Urinary bladder (tissue), 4 donors: ENCODE measurements at places on chromosomes 1 and 21. TPM values are rescaled to one million over a fixed set of nuclear protein-coding genes. Genes with fewer than 3 reads are reported as not detected.

The BCAN gene
- 0.48 TPM for total RNA-seq

The CLDN19 gene
- 0.69 TPM for total RNA-seq

The RIPK4 gene
- 8.8 TPM for total RNA-seq

The AUNIP gene
- 1.4 TPM for total RNA-seq

The ZBTB8A gene
- 30.1 TPM for total RNA-seq

The CDK18 gene
- total RNA-seq, result 3.5 TPM

The HORMAD1 gene
- 0.26 TPM for total RNA-seq

The SLC26A9 gene
- not detected for total RNA-seq

The ZBTB18 gene
- 18.2 TPM for total RNA-seq

The ASAP3 gene
- 44.3 TPM for total RNA-seq

The MYOG gene
- 12.7 TPM for total RNA-seq

The FOXD3 gene
- 2.9 TPM for total RNA-seq

The OR2T29 gene
- total RNA-seq, result not detected

The NTNG1 gene
- 24.4 TPM for total RNA-seq

The RNU1-2 gene
- under 0.01 TPM for total RNA-seq

The LRRC8B gene
- total RNA-seq, result 7.0 TPM

The LPAR3 gene
- total RNA-seq, result 12.8 TPM

The TNFRSF18 gene
- not detected for total RNA-seq

The TIMM17A gene
- 27.2 TPM for total RNA-seq

The MYBPHL gene
- total RNA-seq, result not detected

The TRIM58 gene
- 3.1 TPM for total RNA-seq

The S100A14 gene
- total RNA-seq, result 8.1 TPM

The KRTAP6-1 gene
- not detected for total RNA-seq

The TNFRSF4 gene
- total RNA-seq, result 0.48 TPM

The PRDM16 gene
- total RNA-seq, result 3.7 TPM

The ATP1A2 gene
- 13.2 TPM for total RNA-seq

The CAMSAP2 gene
- 61.5 TPM for total RNA-seq

The FAM229A gene
- 3.2 TPM for total RNA-seq

The MATN1 gene
- 0.85 TPM for total RNA-seq

The SZT2 gene
- total RNA-seq, result 42.3 TPM

The C4BPA gene
- 0.95 TPM for total RNA-seq

The SIM2 gene
- 0.63 TPM for total RNA-seq

The KIF14 gene
- total RNA-seq, result 8.5 TPM

The TRIM62 gene
- 4.1 TPM for total RNA-seq

The BRDT gene
- total RNA-seq, result not detected

The ABCG1 gene
- total RNA-seq, result 12.7 TPM

The SLC45A1 gene
- 1.6 TPM for total RNA-seq

The FABP3 gene
- total RNA-seq, result 42.1 TPM

The FMO2 gene
- 1.7 TPM for total RNA-seq

The CTNNBIP1 gene
- 18.2 TPM for total RNA-seq

The PGLYRP3 gene
- total RNA-seq, result not detected

The CYP4Z1 gene
- 0.53 TPM for total RNA-seq

The ERRFI1 gene
- 35.1 TPM for total RNA-seq

The BACH1 gene
- total RNA-seq, result 116 TPM

The LIN28A gene
- total RNA-seq, result not detected

The NMNAT2 gene
- total RNA-seq, result 2.4 TPM

The HSD3B1 gene
- total RNA-seq, result not detected

The FCRL4 gene
- total RNA-seq, result not detected

The CYP4A11 gene
- total RNA-seq, result not detected

The C8A gene
- total RNA-seq, result not detected

The CYP4X1 gene
- total RNA-seq, result 7.0 TPM
